ENCODE measurements at places on chromosomes 12 and 14.

GRCh38 chr14:50260511-50260910 lies 29.1 kb upstream of the SOS2 start:
- peak; percentile 13 for DNase-seq

DNA sequence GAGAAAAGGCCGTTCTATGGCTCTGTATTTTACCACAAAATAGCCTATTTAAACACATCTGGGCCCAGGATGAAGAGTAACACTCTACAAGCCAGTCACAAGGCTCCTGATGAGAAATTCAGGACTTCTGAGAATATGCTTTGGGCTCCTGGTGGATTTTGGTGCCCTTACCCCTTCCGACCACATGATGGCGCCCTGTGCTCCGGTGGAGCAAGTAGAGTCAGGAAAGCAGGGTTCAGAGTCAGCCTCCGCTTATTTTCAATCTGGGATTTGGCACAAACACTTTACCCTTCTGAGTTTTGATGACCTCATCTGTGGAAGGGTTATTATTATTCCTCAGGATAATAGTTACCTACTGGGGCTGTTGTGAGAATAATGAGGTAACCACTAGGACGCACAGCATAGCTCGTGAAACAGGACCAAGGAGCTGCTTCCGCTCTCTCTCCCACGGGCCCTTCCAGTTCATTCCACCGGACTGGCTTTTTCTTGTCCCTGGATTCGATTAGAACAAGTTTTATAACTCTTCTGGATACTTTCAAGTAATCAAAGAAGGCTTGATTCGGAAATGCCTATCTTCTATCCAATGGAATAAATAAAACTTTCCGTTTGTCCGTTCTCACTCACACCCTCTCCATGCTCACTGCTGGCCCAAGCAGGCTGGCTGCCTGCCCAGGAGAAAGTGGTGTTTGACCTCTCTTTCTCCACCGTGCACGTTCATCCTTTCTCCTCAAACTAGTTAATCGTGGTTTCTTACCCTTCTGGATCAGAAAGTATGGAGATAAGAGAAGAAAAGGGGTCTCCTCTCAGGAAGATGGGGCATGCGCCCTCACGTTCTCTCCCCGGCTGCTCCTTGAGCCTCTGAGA lies 104.6 kb downstream of the GALC start:
- DNase-seq: no peak

GRCh38 chr12:7349418-7349817 lies 45.5 kb downstream of the ACSM4 start:
- no peak for DNase-seq

GRCh38 chr12:103785243-103786031 lies 55.6 kb downstream of the NT5DC3 start:
- no peak for DNase-seq

DNA sequence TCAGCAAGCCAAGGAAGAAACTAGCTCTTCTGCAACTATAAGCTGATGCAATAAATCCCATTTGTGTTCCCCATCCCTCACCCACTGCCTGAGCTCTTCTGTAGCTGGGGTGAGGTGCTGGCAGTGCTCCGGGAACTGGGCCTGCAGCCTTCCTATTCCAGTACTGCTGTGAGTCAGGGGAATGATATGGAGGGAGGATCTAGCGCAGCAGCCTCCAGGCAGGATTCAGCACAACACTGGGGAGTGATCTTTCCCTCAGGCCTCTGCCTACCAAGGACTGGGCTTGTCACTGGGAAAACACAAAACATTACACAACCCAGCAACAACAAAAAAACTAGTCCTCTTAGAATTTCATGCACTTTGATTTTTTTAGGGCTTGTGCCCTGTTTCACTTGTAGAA lies 58.7 kb downstream of the ST8SIA1 start:
- DNase-seq: peak; percentile 97

DNA sequence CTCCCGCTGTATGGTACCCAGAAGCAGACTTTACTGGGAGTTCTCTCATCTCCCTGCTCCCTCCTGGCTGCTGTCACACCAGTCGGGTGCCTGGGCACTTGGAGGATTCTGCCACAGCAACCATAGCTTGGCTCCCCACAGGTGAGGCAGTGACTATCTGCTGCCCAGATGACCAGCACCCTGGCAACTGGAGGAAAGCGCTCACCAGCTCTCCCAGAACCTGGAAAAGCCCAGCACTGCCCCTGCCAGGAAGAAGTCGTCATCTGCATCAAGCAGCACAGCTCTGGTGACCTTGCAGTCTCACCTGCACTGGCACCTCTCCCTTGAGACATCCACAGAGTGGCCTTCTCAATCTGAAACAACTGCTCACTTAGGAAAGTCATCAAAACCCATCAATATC lies 31.9 kb upstream of the TC2N start:
- no peak for DNase-seq

DNA sequence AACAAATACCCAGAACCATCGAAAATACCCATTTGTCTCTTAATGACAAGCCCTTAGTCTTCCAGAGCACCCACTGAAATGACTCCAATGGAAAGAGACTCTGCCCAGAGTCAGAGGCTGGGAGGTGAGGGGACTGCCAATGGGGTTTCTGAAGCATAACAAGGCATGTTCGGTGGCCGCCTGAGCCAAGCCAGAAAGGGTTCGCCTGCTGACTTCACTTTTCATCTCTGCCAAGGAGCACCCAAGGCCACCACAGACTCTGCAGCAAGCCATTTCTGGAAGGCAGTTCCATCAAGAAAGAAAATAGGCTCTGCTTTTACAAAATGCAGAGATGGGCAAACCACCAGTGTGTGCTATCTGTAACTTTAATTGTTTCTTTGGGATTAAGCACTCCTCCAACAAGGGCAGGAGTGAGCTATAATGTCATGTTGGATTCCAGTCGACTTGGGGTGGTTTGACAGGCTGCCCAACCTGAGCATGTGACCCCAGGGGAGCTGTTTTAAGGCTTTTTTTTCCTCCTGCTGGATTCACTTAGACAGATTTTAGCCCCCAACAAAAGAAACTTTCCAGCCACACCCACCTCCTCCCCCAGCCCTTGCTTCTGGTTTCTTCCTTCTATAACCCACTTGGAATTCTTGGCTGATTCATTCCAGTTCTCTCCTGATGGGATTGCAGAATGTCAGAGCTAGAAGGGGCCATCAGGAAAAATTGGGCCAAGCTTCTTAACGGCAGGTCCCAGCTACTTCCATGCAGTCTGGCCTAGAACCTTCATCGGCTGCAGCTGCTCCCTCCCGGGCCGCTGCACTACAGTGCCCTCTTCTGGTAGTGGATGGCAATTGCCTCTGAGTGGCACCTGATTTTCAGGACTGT lies 24.1 kb downstream of the CKAP4 start:
- no peak for DNase-seq

- DNase-seq: no peak
Observed at GRCh38 chr14:39109893-39110715, 4.0 kb upstream of the GEMIN2 start.

DNA sequence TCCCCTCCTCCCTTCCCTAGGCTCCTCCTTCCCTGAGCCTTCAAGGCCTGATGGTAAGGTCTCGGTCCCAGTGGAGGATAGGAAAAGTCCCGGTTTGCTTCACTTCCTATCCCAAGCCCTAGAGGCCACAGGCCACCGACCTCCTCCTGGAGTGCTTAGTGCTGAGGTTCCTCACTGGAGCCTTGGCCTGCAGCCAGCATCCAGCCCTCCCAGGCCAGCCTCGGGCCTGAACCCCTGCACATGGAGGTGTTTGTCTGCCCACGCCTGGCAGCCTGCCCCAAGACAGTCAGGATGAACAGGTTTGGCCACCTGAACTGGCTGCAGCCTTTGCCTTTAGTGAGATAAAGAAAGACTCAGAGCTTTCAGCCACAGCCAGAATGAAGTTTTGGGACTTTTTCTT lies 15.8 kb upstream of the KRT7 start:
- DNase-seq: peak; percentile 66

Data from foreskin keratinocyte (primary cell).